ENCODE measurements at places on chromosomes 1 and 21.

GRCh38 chr1:2594001-2594640 is 7.5 kb downstream of the PRXL2B start:
- no peak for DNase-seq

DNA sequence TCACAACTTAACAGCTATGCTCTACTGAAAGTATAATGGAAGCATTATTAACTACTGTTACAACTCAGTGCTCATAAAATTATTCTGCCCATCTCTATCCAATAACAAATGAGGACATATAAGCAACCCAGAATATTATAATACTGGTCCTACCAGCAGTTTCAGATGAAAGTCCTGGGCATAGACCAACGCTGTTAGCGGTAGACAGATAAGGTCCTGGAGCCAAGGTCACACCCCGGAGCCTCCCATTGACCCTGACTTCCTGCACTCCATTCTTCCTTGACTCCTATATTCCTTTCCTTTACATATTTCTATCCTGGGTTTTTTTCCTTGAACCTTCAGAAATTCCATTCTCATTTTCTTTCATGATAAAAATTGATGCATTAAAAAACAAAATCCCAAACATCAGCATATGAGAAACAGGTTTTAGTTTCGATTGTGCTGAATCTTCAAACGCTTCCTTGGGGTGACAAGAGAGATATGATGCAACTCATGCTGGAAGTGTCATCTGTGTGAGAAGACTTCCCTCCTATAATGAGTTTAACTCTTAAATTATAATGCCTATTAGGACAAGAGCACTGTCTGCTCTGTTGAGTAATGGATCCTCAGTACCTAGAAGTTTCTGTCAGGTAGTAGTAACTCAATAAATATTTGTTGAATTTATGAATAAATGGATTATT is 831.1 kb downstream of the LRRIQ3 start:
- no peak for DNase-seq

GRCh38 chr1:202068596-202068995 is 54.1 kb upstream of the GPR37L1 start:
- DNase-seq, result no peak

DNA sequence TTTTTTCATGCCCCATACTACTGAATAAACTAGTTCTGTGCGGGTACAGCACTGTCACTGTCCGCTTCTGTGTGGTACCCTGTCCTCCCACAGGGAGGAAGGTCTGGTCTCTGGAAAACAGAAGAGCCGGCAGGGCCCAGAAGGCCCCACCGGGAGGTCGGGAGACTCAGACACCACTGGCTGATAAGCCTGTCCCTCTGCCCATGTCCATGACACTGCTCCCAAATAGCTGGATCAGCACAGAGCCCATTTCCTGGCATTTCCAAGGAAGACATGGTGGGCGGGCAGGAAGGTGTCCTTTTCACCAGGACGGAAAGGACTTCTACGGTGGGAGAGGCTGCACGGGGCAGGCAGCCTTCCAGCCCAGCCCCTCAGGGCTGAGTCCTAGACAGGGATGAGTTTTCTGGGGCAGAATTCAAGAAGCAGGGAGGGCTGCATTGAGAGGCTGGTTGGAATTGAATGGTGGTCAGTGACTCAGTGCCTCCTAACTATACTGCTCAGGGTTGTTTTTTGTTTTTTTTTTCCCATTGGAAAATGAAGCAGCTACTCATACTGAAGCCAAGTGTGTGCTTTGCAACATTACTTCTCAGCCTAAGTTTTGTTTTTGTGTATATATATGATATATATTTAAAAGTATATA is 7.1 kb downstream of the PSRC1 start:
- no peak for DNase-seq

- no peak for DNase-seq
Observed at GRCh38 chr1:91653183-91653582, 152.5 kb downstream of the CDC7 start.

DNA sequence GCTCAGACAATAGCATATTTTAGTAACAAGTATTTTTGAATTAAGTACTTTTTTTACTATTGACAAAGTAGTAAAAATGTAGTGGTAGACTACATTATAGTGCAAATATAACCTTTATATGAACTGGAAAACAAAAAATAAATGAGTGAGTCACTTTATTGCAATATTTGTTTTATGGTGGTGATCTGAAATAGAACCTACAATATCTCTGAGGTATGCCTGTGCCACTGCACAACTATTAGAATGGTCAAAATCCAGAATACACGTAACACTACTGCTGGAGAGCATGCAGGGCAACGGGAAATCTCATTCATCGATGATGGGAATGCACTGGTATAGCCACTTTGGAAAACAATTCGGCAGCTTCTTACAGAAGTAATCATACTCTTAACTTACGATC is 349.0 kb upstream of the NCAM2 start:
- no peak for DNase-seq

DNA sequence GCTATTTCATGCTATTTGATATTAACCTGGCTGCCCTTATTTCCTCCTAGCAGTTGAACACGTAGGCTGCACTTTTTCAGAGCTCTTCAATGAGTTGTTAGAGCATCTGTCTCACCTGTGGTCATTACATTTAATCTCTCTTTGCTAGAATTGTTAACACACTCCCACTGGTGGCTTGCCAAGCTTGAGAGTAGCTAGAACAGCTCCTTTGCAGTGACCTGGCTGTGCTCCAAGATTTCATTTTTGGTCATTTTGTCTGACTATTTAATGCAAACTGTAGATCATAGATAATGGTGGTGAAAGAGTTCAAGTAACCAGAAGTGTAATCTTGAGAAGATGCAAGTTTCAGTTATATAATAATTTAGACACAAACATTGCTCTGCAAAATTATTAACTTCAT is 105.6 kb downstream of the LRRC7 start:
- no peak for DNase-seq

GRCh38 chr1:176066709-176067108 is 140.4 kb downstream of the COP1 start:
- DNase-seq, result no peak

GRCh38 chr1:76294482-76295194 is 220.1 kb downstream of the ST6GALNAC3 start:
- no peak for DNase-seq

GRCh38 chr1:59309795-59310548 is 13.1 kb downstream of the FGGY start:
- no peak for DNase-seq

DNA sequence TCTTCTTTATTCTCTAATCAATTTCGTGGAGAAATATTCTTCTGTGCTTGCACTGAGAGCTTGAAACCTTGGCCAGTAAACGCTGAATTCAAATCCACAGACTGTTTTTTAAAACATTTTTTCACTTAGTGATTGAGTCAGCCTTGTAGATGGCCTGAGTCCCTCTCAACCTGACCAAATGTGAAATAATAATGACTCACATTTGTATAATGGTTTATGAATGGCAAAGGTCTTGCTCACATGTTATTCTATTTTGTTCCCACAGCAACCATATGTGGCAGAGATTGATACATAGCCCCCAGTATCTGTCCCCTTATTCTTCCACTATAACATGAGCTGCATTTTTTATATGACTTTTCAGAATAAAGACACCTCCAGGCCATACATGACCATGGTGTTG is 47.8 kb upstream of the CCDC190 start:
- DNase-seq, result no peak

GRCh38 chr1:8562881-8563865 is 245.3 kb downstream of the SLC45A1 start:
- no peak for DNase-seq

- no peak for DNase-seq
Observed at GRCh38 chr21:29658934-29659203, 280.9 kb downstream of the GRIK1 start.

- peak; percentile 54 for DNase-seq
Observed at GRCh38 chr21:33196941-33197374, 32.8 kb upstream of the IFNAR2 start.

- no peak for DNase-seq
Observed at GRCh38 chr21:38346286-38346685, 89.5 kb downstream of the KCNJ15 start.

DNA sequence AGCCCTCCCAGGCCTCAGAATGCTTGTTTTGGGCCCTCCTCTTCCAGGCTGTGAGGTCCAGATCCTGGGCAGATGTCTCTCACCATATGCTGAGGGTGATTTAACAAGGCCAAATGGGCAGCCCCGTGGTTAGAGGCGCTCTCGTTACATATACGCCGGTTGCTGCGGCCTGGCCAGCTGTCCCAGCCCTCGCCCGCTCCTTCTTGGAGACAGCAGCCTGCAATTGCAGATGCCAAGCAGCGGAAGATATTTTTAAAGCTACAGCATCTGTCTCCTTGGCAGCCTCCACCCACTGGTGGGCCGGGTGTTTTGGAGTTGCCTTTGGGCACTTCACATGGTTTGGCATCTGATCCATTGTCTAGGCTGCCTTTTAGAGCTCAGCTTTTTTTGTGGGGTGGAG is 178.8 kb upstream of the NFIA start:
- DNase-seq, result no peak

DNA sequence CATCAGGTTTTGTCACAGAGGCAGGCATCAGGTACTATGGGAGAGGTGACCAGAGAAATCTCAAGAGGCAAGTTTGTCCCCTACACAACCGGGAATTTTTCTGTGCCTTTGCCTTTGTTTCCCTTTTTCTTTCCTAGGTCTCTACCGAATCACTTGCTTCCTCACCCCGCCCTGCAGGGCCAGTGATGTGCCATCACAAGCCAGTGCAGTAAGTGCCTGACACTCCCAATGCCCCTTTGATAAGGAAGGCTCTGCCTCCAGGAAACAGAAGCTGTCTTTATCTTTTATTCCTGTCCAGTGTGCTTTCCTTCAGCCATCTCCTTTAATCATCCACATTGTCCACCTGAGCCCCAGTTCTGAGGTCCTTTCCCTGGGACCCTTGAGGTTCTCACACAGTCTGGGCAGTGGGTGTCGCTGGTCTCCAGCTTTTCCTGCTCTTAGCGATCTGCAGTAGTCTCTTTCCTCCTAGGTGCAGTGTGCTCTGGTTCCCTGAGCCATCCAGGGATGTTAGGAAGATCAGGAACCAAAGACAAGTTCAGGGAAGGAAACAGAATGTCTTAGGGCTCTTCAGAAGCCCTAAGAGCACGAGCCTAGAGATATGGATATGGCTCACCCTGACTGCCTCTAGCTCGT is 36.6 kb downstream of the GJA5 start:
- DNase-seq, result no peak

- no peak for DNase-seq
Observed at GRCh38 chr21:44900559-44901251, 20.0 kb downstream of the ITGB2 start.

- DNase-seq, result no peak
Observed at GRCh38 chr21:28793043-28793442, 199.6 kb downstream of the LTN1 start.

GRCh38 chr1:227805606-227806197 is 9.8 kb upstream of the PRSS38 start:
- no peak for DNase-seq

GRCh38 chr1:202575918-202576653 is 134.2 kb downstream of the SYT2 start:
- no peak for DNase-seq

DNA sequence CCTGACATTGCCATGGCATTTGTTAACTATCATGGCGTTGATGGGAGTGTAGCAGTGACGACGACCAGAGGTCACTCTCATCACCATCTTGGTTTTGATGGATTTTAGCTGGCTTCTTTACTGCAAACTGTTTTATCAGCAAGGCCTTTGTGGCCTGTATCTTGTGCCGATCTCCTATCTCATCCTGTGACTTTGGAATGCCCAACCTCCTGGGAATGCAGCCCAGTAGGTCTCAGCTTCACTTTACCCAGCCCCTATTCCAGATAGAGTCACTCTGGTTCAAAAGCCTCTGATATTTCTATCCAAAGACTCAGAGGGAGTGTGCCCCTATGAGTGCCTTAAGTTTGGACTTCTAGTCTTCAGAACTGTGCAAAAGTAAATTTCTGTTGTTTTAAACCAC is 130.1 kb downstream of the ADAMTS1 start:
- no peak for DNase-seq

GRCh38 chr1:215459136-215459535 is 108.0 kb upstream of the KCTD3 start:
- no peak for DNase-seq

- no peak for DNase-seq
Observed at GRCh38 chr1:117512728-117513321, 93.0 kb upstream of the TENT5C start.

DNA sequence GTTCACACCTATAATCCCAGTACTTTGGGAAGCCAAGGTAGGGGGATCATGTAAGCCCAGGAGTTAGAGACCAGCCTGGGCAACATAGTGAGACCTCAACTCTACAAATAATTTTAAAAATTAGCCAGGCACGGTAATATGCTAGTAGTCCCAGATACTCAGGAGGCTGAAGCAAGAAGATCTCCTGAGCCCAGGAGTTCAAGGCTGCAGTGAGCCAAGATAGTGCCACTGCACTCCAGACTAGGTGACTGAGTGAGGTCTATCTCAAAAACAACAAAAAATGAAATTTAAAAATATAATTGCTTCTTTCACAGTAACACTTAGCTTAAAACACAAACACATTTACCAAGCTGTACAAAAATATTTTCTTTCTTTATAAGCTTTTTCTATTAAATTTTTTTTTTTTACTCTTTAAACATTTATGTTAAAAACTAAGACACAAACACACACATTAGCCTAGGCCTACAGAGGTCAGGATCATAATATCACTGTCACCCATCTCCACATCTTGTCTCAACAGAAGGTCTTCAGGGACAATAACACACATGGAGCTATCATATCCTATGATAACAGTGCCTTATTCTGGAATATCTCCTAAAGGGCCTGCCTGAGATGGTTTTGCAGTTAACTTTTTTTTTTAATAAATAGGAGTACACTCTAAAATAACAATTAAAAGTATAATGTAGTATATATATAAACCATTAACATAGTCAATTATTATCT is 43.9 kb downstream of the TESK2 start:
- DNase-seq, result no peak

- DNase-seq, result no peak
Observed at GRCh38 chr1:94716965-94717364, 103.2 kb upstream of the SLC44A3 start.

- DNase-seq, result no peak
Observed at GRCh38 chr1:116127848-116128540, 16.8 kb downstream of the MAB21L3 start.

DNA sequence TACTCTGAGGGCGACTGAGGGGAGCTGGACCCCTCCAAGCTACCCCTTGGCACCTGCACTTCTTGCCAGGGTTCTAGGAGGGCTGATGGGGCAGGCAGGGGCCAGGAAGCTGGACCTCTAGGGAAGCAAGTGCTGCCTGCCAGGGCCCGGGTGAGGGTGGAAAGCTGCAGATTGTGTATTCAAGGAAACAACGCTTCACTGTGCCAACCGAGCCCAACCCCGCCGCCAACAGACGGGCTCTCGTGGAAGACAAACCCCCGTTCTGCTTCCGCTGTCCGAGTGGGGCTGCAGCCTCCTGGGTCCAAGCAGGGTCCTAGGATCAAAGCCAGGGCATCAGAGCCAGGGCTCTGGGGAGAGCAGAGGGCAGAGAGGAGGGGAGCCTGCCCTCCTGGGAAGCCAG is 3.2 kb downstream of the EFHD2 start:
- no peak for DNase-seq
